Bronchus fibroblast of lung (primary cell): ENCODE measurements at places on chromosomes 6 and 20. TPM values are rescaled to one million over a fixed set of nuclear protein-coding genes. Genes with fewer than 3 reads are reported as not detected.

RPL7L1 gene
- total RNA-seq, result 97.8 and 108 TPM in 2 replicates

RFX6 gene
- total RNA-seq, result not detected in 2 replicates

SCRT2 gene
- not detected in 2 replicates for total RNA-seq

SLC22A16 gene
- 0.15 and 0.17 TPM in 2 replicates for total RNA-seq

MEI4 gene
- total RNA-seq, result not detected in 2 replicates

FOXO3 gene
- total RNA-seq, result 33.3 and 33.7 TPM in 2 replicates

HTR1E gene
- not detected in 2 replicates for total RNA-seq

CD83 gene
- total RNA-seq, result 2.4 and 4.5 TPM in 2 replicates

NKAPL gene
- 0.89 and 1.3 TPM in 2 replicates for total RNA-seq

PSORS1C2 gene
- not detected in 2 replicates for total RNA-seq

PDE7B gene
- 5.6 and 6.6 TPM in 2 replicates for total RNA-seq

TOX2 gene
- 50.5 and 52.8 TPM in 2 replicates for total RNA-seq

PDYN gene
- not detected in 2 replicates for total RNA-seq

NEURL2 gene
- total RNA-seq, result 3.4 and 3.7 TPM in 2 replicates

GGTLC1 gene
- not detected in 2 replicates for total RNA-seq

C20orf202 gene
- total RNA-seq, result not detected in 2 replicates

FAM83C gene
- total RNA-seq, result under 0.01 TPM in 1 of 2 replicates, not detected in the other

XKR7 gene
- under 0.01 TPM in 1 of 2 replicates, not detected in the other for total RNA-seq
